Stimulated activated memory B cell treated with anti-CD40 and anti-IgM and Interleukin-4, amounts not matched to agents 10 μg/mL and 1 μg/mL and 100 μg/mL, for 72 hours (primary cell): ENCODE measurements at places on chromosomes 5 and 9.

DNA sequence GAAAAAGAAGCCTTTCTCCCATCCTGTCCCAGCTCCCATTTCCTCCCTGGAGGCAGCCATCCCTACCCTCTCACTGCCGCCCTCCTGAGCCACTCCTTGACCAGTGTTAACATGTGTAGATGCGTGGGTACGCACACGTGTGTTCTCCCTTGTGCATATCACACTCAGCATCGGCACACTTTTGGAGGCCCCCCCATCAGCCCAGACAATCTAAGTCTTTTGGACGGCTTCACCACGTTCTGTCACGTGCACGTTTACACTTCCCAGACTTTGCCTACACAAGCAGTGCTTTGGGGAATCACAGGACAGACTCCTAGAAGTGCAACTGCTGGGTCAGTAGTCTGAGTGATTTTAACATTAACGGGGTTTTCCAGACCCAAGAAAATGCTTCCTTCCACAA, 18.0 kb downstream of the HRH2 start:
- no peak for ATAC-seq

GRCh38 chr9:77680581-77680980, 32.5 kb upstream of the GNA14 start:
- ATAC-seq: no peak

GRCh38 chr5:57703721-57704120, 221.1 kb upstream of the ACTBL2 start:
- no peak for ATAC-seq

DNA sequence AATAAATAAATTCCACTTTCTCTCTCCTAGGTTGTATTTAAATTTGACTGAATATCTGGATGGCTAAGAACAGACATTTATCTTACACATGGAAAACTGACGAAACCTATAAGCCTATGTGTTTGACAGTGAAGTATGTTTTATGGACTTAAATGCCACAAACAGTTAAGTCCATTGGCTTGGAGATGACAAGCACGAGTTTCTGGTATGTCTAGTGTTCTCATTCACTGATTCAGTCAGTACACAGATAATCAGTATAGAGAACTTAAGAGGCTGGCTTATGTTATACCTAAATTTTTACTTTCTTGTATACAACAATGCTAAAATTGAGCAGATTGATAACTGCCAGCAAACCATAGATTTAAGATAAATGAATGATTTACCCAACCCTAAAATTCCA, 38.9 kb downstream of the SNAPC3 start:
- no peak for ATAC-seq

DNA sequence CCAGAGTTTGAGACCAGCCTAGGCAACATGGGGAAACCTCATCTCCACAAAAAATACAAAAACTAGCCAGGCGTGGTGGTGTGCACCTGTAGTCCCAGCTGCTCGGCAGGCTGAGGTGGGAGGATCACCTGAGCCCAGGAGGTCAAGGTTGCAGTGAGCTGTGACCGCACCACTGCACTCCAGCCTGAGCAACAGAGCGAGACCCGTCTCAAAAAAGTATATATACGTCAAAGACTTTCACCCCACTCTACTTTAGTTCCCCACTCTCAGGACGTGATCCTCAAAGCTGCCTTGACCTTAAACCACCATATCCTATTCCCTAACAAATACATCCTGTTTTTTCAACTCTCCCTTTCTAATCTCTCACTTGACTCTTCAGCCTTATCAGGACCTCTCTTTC, 41.0 kb downstream of the PCDHGC5 start:
- peak; percentile 62 for ATAC-seq

GRCh38 chr9:68669218-68669617, 35.8 kb upstream of the PIP5K1B start:
- no peak for ATAC-seq

GRCh38 chr9:8457055-8457454, 657.5 kb upstream of the DMAC1 start:
- ATAC-seq: no peak

DNA sequence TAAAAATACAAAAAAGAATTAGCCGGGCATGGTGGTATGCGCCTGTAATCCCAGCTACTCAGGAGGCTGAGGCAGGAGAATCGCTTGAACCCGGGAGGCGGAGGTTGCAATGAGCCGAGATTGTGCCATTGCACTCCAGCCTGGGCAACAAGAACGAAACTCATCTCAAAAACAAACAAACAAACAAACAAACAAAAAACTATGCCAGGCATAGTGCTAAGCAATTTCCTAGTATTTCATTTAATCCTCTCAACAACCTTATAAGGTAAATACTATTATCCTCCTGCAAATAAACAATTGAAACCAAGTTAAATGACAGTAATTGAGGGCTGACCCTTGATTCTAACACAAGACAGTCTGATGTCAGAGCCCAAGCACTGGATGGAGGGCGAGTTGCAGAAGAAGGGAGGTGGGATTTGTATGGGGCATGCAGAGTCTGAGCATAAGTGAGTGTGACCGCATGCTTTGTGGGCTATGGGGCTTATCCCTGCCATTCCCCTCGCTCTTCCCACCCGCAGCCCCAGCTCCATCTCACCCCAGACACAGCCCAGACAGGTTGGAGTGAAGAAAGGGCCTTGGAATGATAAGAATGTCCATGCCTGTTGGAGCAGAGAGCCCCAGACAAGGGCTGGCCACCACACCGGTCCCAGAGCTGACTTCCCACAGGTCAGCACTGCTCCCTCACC, 24.3 kb upstream of the RPS14 start:
- no peak for ATAC-seq
